ENCODE measurements at places on chromosomes 3 and 15.

DNA sequence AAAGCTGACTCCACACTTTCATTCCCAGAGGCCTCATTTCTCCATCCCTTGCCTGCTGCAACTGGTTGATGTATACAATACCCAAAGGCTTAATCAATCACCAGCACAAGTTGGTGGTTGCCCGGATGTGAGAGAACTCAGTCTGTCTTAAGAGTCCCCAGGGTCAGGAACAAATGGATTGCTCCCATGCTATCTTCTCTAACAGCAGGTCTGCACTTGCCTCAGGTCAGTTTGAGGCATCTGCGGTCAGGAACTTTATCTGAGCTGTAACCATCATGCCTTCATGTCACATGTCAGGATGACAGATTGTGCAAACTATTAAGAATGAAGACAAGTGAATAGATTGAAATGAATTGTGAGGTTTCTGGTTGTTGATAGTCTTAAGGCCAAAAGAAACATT is 56.1 kb downstream of the BFSP2 start:
- no peak for DNase-seq

DNA sequence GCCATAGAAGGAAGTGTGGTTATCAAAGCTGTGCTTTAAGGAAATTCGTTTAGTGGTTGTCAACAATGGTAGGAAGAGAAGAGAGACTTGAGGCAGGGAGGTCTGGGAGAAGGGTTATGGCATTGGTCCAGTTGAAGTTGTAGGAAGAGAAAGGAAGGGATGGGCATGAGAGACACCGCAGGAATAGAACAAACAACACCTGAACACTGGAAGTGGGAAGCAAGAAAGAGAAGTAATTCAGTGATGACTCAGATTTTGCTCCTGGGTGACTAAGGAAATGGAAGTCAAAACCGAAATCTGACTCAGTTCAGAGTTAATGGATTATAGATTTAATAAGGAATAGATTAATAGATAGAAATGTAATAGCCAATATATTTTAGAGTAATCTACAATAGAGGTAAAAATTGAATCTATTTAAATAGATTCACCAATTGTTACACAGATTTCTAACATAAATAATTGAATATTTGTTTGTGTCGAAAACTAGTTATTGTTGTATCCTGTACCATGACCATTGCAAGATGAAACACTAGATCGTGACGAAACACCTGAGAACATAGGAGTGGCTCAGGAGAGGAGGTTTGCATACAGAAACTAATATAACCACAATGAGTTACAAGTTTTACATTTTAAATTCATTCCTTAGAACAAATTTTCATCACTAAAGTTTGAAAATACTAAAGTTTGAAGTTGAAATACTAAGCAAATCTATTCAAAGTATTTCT is 36.0 kb downstream of the THBS1 start:
- DNase-seq, result no peak

GRCh38 chr3:188220988-188221818 is 67.2 kb downstream of the LPP start:
- DNase-seq, result no peak

GRCh38 chr3:121883507-121883906 is 10.7 kb upstream of the SLC15A2 start:
- no peak for DNase-seq

DNA sequence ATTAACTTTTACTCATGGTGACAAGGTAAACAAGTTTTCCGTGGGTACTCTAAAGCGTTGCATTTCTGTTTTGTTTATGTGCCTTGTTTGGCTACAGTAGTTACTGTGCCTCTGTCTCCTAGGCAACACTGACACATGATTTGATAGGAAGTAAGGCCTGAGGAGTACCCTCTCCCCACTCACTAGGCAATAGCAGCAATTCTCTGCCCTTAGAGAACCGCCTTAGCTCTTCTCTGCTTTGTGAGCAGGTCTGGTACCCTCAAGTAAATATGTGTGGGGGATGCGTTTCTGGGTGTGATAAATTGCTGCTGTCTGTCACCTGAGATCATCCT is at the start of gene IL5RA:
Gene IL5RA, minus strand, starts transcription at position 76 of the 332 bp plus-strand sequence. CDS start 5,390 bp downstream, outside the sequence.
- no peak for DNase-seq

DNA sequence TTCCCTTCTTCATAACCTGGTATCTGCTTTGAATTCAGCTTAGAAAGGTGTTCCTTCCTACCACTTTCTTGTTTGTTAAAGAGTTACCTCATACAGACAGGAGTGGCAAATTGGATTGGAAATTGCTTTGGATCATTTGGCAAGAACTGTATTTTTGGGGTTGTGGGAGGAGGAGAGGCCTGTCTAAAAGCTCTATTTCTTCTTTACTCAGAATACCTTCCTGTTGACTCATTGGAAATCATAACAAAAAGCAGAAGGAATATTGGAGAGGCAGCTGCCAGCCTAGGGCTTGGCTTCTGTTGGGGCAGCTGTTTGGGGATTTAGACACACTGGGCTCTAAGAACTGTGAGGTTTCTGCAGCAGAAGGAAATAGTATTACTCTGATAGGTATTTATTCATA is 14.2 kb downstream of the IQGAP1 start:
- DNase-seq, result no peak

DNA sequence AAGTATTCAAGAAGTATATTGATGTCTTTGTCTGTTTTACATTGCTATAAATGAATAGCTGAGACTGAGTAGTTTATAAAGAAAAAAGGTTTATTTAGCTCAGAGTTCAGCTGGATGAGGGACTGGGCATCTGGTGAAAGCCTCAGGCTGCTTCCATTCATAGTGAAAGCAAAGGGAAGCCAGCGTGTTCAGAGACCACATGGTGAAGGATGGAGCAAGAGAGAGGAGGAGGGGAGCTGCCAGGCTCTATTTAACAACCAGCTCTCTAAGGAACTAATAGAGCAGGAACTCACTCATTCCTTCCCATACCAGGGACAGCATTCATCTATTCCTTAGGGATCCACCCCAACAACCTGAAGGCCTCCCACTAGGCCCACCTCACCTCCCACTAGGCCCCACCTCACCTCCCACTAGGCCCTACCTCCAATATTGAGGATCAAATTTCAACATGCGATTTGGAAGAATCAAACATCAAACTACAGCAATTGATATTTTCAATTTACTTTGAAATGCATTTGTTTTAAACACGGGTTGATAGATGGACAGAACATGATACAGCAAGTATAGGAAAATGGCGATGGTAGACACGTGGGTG is 167.5 kb upstream of the HES1 start:
- DNase-seq, result no peak

GRCh38 chr3:148600440-148600839 is 97.3 kb upstream of the AGTR1 start:
- DNase-seq, result no peak

DNA sequence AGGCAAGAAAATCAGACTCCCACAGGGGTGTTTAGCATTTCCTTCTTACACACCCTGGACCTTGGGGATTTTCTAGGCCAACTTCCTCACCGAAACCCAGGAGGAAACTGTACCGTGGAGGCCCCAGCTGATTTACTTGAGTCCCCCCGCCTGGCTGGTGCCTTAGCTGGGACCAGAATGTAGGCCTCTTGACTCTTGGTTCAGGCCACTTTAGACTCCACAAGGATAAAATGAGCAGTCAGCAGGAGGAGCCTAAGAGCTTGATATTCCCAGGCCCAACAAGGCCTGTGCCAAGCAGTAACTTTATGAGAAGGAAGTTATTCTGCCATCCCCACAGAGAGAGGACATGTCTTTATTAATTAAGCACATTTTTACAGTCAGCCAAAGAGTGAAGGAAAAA is 4.6 kb upstream of the APBA2 start:
- DNase-seq, result no peak

DNA sequence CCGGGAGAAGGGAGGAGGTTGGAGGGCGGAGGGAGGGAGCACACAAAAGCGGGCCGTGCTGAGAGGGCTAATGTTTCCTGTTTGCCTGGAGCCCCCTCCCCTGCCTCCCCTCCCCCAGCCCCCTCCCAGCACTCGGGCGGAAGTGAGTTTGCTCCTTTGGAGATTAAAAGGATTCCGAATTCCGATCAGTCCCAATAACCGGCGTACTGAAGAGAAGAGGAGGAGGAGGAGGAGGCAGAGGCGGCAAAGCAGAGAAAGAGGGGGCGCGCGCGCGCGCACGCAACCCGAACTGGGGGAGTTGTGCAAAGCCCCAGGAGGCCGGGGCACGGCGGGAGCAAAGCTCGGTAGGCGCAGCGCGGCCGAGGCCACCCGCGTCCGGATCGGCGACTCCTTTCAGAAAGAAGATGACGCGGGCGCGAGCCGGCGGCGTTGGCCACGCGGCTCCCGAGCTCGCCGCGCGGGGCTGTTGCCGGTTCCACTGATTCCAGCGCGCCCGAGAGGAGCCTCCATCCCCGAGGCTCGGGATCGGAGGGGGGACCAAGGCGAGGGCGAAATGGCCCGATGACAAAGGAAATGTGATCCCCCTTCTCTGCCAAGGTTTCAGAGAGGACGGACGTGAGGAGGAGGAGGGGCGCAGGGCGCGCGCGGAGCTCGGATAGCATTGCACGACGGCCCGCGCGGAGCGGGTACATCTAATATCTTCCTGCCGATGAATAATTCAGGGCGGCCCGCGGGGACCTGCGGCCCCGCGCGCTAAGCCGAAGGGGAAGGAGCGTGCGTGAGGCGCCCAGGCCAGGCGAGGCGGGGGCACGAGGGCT is 1.1 kb upstream of the TRIM71 start:
- no peak for DNase-seq

GRCh38 chr3:172749230-172749965 is 1.1 kb upstream of the ECT2 start:
- DNase-seq, result no peak

DNA sequence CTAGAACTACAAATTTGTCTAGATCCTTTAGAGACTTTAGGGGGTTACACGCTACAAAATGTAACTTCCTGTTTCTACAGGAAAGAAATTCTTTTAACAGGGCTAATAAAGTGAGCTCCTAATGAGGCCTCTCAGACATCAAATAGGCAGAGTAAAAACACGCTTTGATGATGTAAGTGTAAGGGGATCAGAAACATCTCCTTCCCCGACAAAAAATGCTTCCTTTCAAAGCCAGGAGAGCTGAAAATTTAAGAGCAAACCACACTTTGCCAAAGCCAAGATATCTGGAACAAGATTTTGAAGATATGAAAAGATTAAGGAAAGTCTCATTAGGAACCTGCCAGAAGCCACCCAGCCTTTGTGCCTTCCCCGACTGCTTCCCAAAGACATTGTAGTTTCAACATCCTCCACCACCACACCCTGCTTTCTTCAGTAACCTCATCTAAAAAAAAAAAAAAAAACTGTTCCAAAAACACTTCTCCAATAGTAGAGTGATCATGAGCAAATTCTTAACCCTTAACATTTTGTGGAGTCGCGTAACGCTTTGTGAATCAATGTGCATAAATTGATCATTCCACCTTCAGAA is 505.0 kb upstream of the THBS1 start:
- DNase-seq, result no peak

DNA sequence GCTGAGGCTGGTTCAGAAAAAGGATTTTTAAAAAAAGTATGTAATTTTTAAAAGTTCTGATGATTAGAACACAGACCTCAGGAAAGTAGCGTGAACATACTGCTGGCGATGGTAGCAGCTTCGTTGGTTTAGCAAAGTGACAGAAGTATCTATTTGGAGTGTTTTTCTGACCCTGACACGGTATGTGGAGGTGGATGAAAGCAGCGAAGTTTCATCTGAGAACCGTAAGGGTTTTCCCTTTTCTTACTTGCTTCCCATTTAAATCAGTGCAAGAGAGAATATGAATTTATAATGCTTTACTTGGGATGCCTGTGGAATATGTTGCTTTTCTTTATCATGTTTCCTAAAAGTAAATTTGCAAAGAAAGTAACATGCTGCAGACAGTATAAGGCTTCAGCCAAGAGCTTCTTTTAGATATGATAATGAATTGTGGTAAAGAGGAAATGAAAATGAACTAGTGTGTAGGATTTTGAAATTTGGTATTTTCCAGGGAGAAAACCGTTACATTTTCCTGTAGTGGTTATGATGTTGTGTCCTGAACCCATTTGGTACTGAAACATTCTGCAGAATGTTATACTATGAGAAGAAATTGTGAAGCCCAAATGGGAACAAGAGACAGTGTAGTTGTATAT is 3.9 kb downstream of the CHST2 start:
- no peak for DNase-seq

DNA sequence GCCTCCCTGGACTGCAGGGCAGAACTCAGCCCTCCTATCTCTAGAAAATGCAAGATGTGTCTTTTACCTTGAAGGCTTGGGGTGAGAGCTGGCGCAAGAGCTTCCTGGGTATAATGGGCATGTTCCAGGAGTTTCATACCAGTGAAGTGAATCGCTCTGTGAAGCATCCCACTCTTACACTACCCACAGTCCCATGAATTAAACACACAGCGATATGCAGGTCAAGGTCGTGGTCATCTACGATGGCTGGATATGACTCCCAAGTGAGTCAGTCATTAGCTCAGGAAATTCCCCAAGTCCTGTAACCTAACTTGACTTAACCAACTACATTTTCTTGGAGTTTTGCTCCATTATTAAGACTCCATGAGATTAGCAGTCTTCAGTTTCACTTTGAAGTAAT is 439.7 kb downstream of the NTRK3 start:
- no peak for DNase-seq

GRCh38 chr15:35327789-35328188 is 218.2 kb downstream of the DPH6 start:
- no peak for DNase-seq

- DNase-seq, result no peak
Measured at GRCh38 chr3:186772701-186773417, 10.5 kb upstream of the EIF4A2 start.

GRCh38 chr3:48157202-48157840 is 30.9 kb downstream of the CDC25A start:
- DNase-seq, result no peak

- DNase-seq, result no peak
Measured at GRCh38 chr15:82936966-82937711, 15.4 kb downstream of the HOMER2 start.

GRCh38 chr3:70982284-70982683 is 601.2 kb downstream of the FOXP1 start:
- DNase-seq, result no peak

GRCh38 chr3:53239800-53240199 is 16.0 kb downstream of the TKT start:
- DNase-seq, result no peak

GRCh38 chr3:88398581-88398980 is 248.8 kb downstream of the C3orf38 start:
- no peak for DNase-seq

- DNase-seq, result no peak
Measured at GRCh38 chr3:137103739-137104138, 146.0 kb downstream of the IL20RB start.

DNA sequence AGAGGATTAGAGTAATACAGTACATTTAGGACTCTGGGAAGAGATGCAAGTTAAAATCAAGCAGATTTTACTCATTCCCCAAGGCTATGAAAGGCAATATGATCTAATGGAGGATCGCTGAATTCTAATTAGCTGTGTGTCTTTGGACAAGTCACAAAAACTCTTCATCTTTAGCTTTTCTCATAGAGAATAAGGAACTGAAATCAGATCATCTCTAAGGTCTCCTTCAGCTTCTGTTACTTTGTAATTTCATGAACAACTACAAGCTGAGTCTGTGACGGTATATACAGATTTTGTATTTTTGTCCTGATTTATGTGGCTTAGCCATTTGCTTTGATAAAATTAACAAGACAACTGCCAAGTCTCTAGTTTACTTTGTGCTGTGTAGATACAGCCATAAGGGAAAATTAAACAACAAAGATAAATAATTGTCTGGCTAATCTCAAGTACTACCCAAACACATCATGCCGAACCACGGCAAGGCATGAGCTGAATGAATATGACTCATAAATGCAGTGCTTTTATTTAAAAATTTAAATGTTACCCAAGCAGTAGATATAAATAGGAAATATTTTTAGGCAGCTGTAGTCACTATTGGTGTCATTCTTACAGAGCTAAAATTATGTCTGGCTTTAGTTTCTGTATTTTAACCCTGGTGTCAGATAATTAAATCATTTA is 81.5 kb downstream of the GAP43 start:
- DNase-seq, result no peak

GRCh38 chr15:24772686-24773373 is 97.3 kb downstream of the NPAP1 start:
- no peak for DNase-seq
